ENCODE measurements at places on chromosomes 16 and 17.

DNA sequence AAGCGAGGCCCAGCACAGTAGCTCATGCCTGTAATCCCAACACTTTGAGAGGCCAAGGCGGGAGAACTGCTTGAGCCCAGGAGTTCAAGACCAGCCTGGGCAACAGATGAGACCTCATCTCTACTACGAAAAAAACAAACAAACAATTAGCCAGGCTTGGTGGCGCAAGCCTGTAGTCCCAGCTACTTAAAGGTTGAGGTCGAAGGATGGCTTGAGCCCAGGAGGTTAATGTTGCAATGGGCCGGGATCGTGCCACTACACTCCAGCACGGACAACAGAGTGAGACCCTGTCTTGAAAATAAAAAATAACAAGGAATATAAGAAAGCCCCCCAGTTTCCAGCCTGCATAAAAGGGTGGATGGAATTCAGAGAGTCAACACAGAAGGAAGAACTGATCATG, 40.3 kb downstream of the ARHGAP17 start:
- no peak for DNase-seq

DNA sequence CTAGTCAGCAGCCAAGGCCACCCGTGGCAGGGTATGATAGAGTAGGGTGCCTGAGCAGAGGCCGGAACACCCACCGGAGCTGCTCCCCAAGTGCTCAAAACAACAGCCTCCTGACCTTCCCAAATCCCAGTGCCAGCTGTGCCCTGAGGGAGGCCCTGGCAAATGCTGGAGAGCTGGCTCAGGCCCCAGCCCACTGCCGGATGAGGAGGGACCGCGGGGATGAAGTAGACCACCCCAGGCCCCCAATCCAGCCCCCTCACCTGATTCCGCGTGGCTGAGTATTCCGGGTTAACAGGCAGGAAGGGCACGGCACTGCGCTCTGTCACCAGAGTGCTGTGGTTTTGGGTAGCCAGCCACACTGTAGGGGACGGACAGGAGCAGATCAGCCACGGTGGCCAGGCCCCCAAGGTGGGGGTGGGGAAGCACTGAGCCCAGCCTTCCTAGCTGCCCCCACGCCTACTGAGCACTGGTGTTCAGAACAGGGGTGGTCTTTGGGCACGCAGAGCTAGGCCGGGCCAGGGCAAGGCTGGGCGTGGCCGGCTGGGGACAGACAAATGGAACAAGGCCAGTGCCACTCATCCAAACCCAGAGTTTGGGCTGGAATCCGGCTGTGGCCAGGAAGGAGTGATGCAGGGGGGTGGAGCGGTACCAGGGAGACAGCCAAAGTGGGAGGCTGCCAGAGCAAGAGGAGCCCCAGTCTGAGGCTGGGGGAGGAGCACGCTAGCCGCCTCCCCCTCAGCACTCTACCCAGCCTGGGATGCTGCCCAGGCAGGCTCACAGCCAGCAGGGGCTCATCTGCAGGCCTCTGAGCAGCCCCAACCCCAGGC, 9.1 kb downstream of the TP53I13 start:
- no peak for DNase-seq

- no peak for DNase-seq
These were observed 22.6 kb downstream of the MXRA7 start for GRCh38 chr17:76688165-76688622.

DNA sequence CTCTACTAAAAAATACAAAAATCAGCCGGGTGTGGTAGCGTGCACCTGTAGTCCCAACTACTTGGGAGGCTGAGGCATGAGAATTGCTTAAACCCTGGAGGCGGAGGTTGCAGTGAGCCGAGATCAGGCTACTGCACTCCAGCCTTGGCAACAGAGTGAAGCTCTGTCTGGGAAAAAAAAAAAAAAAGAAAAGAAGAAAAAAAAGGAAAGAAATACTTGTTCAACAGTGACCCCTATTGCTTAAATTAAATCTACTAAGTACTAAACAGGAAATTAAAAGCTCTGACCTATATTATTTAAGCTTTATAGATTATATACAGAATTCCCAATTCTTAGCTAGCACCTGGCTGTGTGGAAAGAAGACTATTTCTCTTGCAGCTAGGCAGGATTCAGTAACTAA, 48.9 kb downstream of the FBXL20 start:
- DNase-seq: no peak

- no peak for DNase-seq
These were observed 46.1 kb downstream of the ABCA8 start for GRCh38 chr17:68909066-68909465.

DNA sequence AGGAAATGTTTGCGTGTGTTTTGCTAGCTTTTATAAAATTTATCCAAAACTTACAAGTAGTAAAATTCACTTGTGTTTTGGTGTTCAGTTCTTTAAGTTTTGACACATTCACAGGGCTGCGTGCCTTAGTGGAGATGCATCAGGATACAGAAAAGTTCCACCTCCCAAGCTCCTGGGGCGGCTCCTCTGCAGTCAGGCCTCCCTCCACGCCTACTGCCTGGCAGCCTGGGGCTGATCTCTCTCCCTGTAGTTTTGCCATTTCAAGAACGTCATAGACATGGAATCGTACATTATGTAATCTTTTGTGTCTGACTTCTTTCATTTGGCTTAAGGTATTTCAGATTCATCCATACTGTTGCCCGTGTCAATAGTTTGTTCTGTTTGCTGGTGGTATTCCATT, 27.2 kb upstream of the IRF8 start:
- no peak for DNase-seq

GRCh38 chr16:84700446-84701300, 873 bp downstream of the USP10 start:
- DNase-seq: peak; percentile 8

DNA sequence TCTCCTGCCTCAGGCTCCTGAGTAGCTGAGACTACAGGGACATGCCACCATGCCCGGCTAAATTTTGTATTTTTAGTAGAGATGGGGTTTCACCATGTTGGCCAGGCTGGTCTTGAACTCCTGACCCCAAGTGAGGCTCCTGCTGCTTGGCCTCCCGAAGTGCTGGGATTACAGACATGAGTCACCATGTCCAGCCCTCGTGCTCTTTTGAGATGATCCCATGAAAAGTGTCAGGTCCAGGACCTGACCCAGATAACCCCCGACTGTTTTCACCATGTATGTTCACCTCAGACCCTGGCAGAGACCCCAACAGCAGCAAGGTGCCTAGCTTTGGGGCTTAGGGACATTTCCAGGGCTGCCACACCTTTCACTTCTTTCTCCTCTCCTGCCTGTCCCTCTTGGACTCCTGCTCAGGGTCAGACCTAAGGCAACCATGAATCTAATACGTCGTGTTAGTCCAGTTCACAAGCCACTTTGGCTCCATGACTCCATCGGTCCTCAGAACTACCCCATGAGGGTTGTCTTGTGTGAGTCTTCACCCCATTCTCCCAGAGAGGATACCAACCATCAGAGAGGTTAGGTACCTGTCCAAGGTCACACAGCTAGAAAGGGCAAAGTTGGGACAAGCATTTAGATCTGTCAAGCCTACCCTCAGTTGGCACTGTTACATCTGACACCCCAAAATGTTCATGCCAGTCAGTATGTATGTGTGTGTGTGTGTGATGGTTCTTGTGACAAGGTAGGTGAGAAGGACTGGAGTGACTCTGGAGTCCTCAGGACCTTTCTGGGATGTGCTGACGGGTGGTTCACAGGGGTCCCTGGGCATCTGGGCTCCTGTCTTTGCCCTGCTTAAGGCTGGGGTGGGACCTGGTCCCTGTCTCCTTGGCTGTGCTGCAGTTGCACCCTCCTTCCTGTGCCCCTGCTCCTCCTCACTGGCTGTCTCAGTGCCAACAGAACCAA, 23.1 kb upstream of the MAP3K14 start:
- no peak for DNase-seq

GRCh38 chr17:9115214-9116191, 94.2 kb downstream of the NTN1 start:
- no peak for DNase-seq

DNA sequence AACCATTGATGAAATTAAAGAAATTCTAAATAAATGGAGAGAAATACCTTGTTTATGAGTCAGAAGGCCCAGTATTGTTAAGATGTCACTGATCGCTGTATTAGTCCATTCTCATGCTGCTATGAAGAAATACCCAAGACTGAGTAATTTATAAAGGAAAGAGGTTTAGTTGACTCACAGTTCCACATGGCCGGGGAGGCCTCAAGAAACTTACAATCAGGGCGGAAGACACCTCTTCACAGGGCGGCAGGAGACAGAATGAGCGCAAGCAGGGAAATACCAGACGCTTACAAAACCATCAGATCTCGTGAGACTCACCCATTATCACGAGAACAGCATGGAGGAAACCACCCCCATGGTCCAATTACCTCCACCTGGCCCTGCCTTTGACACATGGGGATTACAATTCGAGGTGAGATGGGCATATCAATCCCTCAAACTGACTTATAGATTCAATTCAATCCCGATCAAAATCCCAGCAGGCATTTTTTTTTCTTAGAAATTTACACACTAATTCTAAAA, 157.2 kb downstream of the ENGASE start:
- DNase-seq: no peak

- DNase-seq: no peak
These were observed 4.7 kb upstream of the MRPS34 start for GRCh38 chr16:1777375-1778199.

DNA sequence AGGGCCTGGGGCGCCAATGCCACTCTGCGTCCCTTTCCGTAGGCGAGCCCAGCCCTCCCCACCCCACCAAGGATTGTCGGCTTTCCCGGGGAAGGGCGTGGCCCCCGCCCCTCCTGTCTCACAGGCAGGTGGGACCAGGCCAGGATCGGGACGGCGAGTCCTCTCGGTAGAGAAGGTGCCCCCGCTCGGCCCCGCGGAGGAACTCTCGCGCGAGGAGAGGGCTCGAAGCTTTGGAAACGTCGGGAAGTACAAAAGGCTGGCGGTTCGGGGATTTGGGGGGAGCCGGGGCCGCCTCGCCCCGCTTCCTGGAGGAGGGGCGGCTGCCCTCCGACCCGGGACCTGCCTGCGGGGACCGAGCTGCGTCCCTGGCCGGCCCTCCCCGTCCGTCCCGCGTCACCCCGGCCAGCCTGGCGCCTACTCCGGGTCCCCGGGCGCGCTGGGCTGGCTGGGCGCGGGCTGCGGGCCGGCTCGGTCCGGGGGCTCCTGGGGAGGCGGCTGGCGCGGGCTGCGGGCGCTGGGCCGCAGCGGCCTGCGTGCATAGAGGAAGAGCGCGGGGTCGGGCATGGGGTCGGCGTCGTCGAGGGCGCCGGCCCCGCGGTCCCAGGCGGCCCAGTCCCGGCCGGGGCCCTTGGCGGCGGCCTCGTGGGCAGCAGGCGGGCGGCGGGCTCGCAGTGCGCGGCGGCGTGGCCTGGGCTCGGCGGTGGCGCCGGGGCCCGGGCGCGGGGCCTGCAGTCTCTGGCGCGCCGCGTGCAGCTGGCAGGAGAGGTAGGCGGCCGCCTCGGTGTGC, 12.6 kb upstream of the CLUH start:
- DNase-seq: no peak

GRCh38 chr17:79808763-79809529, 12.1 kb upstream of the CBX8 start:
- DNase-seq: no peak

DNA sequence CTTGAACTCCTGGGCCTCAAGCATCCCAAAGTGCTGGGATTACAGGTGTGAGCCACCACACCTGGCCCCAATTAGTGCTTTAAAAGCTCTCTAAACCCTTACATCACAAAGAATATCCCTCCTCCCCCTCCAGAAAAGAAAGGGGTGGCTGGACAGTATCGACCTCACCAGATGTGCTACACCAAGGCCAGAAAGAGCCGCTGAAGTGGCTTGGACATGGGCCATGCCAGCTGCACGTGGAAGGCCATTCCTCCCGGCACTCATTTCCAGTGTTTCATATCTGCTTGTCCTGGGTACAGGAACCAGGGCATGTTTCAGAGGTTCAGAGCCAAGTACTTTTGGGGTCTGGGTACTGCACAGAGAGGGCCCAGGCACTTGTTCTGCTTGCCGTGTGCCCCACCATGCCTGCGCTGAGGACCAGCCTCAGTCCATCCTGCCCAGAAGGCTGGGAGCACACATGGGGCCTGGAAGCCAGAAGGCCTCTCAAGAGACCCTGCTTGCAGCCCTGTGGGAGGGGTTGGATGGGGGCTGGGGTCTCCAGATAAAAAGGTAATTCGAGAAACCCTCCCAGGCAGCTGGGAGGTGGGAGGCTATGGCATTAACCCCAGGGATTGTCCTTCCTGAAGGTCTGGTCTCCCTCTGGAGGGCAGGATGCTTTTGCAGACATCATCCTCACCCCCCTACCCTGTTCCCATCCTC, 3.5 kb upstream of the SRRM2 start:
- DNase-seq: no peak

DNA sequence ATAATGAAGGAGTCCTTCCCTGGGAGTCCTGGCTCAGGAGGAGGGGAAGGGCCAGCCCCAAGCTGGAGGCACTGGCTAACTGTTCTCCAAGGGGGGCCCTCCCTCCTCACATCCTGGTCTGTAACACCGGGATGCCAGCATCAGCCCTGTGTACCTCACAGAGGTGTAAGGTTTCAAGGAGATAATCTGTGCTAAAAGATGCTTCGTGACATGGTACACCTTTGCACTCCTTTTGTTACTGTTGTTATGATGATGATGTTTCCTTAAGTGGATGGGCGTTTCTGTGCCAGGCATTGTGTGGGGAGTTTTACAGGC, 236.7 kb upstream of the TNRC6C start:
- no peak for DNase-seq

GRCh38 chr16:51407199-51407598, 256.1 kb upstream of the SALL1 start:
- no peak for DNase-seq

DNA sequence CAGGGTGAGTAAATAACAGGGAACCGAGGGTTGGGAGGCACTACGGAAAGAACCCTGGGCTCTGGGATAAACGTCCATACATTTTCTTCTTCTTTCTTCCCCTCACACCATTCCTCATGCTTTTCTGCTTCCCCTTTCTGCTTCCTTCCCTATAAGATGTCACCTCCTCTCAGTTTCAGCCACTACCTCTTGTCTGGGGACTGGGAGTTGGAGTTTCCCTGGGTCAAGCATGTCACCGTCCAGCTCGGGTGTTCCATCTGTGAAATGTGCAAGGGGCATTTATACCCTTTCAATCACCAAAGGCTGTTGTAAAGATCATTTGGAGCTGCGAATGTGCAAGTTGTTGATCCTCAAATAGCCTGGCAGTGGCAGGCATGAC, 17.5 kb upstream of the CCL22 start:
- DNase-seq: no peak

DNA sequence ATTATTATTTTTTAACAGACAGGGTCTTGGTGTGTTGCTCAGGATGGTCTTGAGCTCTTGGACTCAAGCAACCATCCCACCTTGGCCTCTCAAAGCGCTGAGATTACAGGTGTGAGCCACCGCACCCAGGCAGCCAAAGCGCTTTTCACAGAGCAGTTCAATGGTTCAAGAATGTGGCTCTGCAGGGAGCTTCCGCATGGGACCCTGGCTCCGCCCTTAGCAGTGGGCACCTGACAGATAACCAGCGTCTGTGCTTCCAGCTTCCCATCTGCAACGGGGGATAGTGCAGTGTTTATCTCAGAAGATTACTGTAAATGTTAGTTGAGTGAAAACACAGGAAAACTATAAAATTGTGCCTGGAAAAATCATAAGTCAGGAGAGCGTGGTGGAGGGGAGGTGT, 99.4 kb downstream of the KCNJ12 start:
- no peak for DNase-seq

GRCh38 chr16:75929046-75929445, 202.8 kb upstream of the CPHXL start:
- no peak for DNase-seq

- DNase-seq: no peak
These were observed 96.6 kb downstream of the HIC1 start for GRCh38 chr17:2151358-2152033.

GRCh38 chr16:10583269-10583668, 2.9 kb upstream of the EMP2 start:
- no peak for DNase-seq

- no peak for DNase-seq
These were observed 105.6 kb upstream of the CHMP6 start for GRCh38 chr17:80885947-80886582.

Measured in CD4-positive, alpha-beta T cell treated with Interferon gamma for 1 hour (primary cell).